Activated CD8-positive, alpha-beta memory T cell treated with anti-CD3 and anti-CD28 coated beads, Interleukin-2, amount 50 U/mL, for 48 hours (primary cell): ENCODE measurements at places on chromosomes 13 and 19.

- DNase-seq: no peak
These were observed 657 bp downstream of the ZNF550 start for GRCh38 chr19:57559008-57559403.

DNA sequence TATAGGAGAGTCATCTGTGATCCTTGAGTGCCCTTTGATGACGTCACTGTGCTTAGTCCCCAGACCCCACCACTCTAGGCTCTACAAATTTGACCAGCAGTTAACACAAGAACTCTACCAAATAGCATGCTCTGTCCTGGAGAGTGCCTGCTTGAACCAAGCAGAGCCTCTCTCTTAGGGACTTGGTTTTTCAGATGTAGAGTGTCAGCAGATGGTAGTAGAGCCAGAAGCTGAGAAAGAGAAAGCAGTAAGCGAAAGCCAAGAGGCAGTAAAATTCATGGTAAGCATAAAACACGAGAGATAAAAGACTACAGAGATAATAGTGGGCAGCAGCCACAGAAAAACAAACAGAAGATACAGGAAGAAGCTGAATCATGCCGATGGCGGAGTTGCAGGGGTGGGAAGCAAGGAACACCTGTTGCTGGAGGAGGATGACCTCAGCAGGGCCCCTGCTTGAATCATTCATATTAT lies 193.3 kb downstream of the SLC7A1 start:
- DNase-seq: no peak

DNA sequence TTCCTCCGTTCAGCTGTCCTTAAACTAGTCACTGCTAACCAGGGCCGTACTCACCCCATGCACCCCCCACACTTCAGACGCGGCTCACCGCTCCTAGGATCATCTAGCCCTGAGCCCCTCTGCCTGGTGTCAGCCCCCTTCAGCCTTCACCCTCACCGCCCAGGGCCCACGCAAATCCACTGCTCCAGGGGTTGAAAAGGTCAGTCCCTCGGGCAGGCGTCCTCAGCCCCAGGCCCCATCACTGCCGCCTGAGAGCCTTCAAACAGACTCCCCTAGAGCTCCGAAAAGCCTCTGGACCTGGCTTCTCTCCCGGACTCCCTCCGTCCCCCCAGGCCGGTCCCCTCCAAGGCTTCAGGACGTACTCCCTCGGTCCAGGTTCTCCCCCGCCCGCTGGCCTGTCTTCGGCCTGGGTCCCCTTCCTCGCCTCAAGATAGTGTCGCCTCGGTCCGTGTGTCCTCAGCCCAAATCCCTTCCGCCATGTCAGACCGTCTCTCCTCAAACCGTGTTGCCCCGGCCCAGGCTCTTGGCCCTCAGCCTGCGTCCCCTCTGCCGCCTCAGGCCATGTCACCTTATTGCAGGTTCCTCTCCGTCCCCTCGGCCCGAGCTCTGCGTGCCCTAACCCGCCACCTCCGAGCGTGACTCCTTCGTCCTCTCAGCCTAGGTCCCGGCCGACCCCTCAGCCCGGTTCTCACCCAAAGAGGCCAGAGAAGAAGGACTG lies 553 bp downstream of the NAPA start:
- no peak for DNase-seq

DNA sequence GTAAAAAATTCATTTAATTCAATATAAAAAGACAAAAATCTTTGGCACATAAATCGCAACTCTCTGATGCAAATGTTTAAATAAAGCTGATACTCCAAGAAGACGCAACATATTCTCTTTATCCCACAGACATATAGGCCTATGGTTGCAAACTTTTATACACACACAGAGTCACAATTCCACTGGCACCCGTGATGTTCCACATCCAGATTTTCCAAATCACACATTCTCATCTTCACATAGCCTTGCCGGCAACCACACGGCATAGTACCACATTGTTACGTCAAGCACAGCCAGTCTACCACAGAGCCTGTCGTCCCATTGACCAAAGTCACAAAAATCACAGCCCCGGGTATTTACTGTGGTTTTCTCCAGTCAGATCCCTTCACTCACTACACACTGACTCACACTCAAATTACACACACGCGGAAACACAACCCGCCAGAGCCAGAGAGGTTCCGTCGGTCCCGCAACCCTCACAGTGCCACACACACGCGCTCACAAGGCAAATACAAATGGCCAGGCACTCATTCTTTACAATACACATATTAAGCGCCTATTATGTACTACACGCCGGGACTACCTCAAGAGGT lies 546 bp upstream of the ZNF546 start:
- DNase-seq: no peak

DNA sequence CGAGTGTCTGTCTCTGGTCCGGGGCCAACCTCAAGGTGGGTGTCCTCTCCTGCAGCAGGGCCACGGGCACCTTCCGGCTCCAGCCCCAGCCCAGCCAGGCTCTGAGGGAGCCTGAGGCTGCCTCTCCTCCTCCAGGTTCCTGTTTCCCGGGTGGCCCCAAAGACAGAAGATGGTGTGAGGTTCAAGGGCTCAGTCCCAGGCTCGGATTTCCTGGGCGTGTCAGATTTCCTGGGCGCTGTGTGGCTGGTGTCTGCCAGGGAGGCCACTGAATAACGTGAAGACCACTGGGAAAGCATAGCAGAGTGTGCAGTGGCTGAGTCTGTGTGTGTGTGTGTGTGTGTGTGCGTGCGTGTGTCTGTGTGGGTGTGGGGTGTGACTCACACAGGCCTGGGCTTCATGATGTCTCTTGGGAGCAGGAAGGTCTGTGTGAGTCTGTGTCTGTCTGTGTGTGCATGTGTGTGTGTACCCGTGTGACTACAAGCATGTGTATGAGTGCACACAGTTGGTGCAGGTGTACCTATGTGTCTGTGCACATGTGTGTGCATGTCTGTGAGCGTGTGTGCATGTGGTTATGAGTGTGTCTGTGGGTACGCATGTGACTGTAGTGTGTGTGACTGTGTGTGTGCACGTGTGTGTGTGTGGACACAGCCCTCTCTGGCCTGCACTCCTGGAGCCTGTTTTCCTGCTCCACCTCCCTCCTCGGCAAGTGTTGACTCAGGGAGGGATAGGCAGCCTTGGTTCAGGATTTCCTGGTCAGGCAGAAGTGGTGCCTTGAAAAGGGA lies 28.3 kb downstream of the CEBPA start:
- peak; percentile 70 for DNase-seq

- DNase-seq: no peak
These were observed 118.9 kb upstream of the UBL3 start for GRCh38 chr13:29969286-29969685.

DNA sequence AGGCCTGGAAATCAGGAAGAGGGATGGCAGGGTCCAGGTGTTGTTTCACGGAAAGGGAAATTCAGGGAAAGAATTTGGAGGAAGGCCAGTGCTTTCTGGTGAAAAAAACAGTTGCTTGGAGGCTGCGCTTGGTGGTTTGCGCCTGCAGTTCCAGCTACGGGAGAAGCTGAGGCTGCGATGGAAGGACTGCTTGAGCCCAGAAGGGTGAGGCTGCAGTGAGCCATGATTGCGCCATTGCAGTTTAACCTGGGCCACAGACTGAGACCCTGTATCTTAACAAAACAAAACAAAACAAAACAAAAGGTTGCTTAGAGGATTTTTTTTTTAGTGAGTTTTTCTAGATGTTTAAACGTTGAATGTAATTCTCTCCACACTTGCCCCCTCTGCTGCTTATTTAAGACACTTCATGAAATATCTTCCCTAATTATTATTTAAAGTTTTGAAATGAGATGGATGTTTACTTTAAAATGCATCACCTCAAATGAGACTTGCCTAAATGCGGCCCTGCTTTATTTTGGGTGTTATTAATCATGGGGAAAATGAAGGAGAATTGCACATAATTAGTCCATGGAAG lies 75.4 kb upstream of the TRPC4 start:
- no peak for DNase-seq

DNA sequence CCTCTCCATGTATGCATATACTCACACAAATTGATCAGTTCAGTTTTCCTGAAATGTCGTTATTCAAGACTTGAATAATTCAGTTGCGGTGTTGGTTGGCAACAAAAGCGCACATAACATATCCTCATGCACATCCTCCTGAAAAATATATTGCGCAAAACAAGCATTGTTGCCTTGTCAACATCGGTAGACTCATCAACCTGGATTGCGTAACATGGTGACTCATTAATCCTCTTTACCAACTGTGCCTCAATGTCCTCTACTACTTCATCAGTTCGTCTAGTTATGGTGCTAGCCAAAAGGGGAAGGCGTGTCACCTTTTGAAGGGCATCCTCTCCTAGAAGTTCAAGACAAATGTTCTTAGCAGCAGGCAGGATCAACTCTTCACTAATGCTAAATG lies 357.7 kb downstream of the LMO7 start:
- no peak for DNase-seq

DNA sequence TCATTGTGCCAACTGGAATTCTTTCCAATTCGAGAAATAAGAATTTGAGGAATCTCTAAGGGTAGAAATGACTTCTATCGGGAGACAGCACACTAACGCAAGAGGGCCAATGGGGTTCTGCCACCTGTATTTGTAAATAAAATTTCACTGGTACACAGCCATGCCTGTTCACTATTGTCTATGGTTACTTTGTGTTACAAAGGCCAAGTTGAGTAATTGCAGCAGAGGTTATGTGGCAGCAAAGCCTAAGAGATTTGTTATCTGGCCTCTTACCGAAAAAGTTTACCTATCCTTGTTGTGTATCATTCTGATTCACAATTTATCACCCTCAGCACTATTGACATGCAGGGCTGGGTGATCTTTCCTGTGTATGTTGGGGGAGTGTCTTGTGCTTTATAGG lies 278.0 kb downstream of the KLF5 start:
- no peak for DNase-seq

DNA sequence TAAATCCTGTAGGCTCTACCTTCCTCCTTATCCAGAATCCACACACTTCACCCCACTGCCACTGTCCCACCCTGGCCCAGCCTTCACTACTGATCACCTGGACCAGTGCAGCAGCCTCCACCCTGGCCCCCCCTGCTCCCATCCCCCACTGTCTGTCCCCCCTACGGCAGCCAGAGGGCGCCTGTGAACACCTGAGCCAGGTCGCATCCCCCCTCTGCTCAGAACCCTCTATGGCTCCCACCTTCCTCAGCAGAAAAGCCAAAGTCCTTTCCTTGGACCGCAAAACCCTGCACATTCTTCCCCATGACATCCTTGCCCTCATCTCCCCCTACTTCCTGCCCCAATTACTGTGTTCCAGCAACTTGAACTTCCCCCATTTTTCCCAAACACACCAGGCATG lies 20.6 kb downstream of the ELAVL3 start:
- DNase-seq: no peak

GRCh38 chr19:42501733-42502132 lies 26.5 kb downstream of the CEACAM1 start:
- no peak for DNase-seq

DNA sequence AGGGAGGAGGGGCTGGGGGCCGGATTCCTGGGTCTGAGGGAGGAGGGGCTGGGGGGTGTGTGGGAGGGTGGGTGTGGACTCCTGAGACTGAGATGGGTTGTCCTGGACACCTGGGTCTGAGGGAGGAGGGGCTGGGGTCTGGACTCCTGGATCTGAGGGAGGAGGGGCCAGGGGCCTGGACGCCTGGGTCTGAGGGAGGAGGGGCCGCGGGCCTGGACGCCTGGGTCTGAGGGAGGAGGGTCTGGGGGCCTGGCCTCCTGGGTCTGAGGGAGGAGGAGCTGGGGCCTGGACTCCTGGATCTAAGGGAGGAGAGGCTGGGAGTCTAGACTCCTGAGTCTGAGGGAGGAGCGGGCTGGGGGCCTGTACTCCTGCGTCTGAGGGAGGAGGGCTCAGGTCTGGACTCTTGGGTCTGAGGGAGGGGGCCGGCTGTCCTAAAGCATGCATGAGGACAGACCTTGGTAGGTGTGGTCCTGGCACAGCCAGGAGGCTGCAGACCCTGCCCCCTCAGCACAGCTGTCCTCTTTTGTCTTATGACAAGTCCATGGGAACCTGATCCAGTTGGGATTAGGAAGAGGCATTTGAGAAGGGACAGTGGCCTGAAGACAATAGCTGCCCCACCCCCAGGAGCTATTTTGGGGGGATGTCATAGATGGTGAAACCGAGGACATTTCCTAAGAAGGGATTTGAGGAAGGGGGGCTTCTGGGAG lies 1.3 kb downstream of the TNNT1 start:
- no peak for DNase-seq

GRCh38 chr19:8846819-8847218 lies 14.6 kb downstream of the MBD3L1 start:
- DNase-seq: no peak

- DNase-seq: no peak
These were observed 5.0 kb downstream of the LRRC25 start for GRCh38 chr19:18392417-18392816.

GRCh38 chr13:86003029-86003428 lies 203.8 kb upstream of the SLITRK6 start:
- no peak for DNase-seq

DNA sequence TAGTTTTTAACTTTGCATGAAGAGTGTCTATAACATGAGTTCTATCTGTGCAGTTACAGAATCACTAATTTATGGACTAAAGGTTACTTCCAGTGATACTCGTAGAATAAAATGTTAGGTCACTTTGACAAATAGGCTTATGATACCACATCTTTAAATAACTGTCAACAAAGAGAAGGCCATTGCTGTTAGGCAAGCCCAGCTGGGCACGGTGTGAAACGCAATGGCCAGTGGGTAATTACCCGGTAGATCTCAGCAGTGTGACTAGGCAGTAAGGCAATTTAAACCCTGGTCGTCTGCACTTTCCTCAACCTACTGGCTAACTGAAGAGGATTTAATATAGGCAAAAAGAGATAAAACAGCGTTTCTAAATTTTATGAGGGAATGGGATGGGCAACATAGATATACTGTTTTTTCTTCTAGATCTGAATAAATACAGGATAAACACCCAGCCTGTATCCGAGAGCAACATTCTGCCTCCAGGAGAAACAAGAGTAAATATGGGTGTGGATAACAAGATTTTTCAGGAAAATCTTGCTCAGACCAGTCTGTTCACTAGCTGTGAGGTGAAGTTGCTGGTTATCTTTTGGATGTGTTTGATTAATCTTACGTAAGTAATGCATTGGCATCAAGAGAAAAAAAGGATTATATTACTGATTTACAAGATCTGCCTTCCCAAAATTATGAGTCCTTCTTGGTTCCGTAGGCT lies 631.3 kb downstream of the EFNB2 start:
- DNase-seq: no peak

- peak; percentile 57 for DNase-seq
These were observed 5.3 kb downstream of the CARM1 start for GRCh38 chr19:10876459-10877240.

DNA sequence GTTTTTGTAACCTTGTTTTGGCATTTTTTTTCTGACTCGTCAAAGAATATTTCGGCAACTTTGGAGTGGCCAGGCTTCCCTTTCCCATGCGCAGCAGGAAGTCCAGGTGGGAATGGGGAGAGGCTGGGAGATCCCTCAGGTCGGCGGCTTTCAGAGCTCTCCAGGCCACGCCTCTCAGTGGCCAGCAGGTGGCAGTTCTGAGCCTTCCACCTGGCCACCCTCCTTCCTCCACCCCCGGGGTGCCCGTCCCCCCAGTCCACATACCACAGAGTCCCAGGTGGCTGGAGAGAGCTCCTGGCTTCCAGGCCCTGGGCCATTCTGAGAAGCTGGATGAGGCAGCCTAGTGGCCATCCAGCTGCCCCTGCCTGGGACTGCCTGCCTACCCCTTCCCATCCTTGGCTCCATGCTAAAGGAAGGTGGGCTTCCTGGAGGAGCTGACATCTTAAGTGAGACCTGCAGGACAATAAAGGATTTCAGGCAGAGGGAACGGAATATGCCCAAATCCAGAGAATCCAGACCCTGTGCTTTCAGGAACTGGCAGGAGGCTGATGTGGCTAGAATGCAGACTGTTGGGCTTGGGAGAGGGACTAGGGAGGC lies 46.3 kb downstream of the CCNE1 start:
- peak; percentile 68 for DNase-seq
